ENCODE measurements at places on chromosomes 12 and 14. TPM values are rescaled to one million over a fixed set of nuclear protein-coding genes. Genes with fewer than 3 reads are reported as not detected.

DNA sequence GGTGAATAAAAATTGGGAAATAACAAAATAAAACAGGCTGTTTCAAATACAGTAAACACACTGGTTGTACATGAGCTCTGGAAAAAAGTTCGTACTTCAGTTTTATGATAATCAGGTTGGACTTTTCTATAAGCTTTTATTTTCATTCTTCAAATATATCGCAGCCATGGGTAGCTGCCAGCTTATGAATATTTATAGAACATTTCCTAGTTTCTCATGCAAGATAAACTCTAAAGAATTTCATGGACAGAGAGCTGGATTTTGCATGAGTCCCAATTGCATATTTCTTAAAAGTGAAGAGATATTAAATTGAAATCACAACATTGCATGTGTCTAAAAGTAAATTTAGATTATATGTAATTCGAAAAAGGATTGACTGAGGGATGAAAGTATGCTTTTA is 827.6 kb downstream of the SLC6A15 start:
- ATAC-seq = no peak

PROX2 gene
- total RNA-seq = 0.71 TPM

KLHL33 gene
- 0.11 TPM for total RNA-seq

DCN gene
- not detected for total RNA-seq

GRCh38 chr12:103769240-103769945 is 71.6 kb downstream of the NT5DC3 start:
- no peak for ATAC-seq

- ATAC-seq = no peak
These were observed 25.2 kb upstream of the BHLHE41 start for GRCh38 chr12:26149968-26150500.

DNA sequence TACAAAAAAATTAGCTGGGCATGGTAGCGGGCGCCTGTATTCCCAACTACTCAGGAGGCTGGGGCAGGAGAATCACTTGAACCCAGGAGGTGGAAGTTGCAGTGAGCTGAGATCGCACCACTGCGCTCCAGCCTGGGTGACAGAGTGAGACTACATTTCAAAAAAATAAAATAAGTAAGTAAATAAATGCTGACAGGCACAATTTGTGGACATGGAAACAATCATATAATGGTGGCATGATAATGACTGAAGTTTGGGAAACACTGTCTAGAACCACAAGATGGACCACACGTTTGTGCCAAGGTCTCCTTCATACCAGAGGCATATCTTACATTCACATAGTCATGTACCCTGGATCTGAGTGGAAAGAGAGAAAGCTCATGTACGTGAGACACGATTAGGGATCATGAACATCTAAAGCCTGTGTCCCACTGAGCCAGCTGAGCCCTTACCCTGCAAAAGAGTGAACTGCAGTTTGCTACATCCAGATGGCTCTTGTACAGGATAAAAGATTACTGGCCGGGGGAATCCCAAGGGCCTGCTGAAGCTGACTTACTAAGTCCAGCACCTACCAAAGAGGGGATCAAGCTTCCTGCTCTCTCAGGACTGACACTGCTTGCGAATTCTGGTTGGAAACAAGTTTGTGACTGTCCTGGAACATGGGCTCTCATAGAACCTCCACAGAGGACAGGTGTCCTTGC is 62.9 kb downstream of the TRAFD1 start:
- ATAC-seq = no peak

DNA sequence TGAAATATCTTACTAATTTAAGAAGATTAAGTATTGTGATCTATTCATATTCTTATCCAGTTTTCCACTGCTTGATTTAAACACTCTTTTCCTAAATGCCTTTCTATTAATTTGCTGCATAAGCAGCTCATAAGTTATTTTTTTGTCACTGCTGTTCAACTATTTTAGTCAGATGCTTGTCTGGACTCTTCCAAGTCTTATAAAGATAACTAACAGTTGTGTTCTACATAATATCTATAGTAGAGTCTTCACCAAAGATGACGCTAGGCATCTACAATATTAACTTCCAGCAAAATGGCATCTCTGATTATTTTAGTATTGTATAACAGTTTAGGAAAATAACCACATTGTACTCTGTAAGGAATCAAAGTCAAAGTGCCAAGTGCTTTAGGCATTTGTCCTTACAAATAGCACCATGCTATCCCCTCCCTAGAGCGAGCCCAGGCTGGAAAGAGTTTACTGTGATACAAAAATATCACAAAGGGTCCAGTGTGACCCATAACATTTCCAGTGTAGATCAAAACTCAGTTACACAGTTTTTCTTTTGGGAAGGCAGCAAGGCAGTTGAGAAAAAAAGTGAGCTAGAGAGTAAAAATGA is 98.2 kb downstream of the DENND5B start:
- ATAC-seq = no peak

DNA sequence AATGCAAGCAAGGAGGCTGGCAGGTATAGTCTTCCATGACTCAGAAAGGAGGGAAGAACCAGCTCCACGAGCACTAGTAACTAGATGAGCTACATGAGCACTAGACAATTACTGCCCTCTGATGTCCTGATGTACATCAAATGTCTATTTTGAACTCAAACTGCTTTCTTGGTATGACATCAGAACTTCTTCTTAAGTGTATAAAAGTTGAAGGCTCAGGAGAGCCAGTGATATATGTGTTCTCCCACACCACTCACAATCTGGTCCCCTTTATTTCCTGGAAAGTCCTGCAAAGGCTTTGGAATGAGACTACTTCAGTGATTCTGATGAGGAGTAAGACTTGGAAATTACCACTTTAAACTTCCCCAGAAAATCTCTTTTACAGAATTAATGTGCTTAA is 18.5 kb upstream of the DHRS7 start:
- peak; percentile 84 for ATAC-seq

KLRF2 gene
- total RNA-seq = not detected

GNB3 gene
- not detected for total RNA-seq

GRCh38 chr12:8446642-8447547 is 8.9 kb upstream of the CLEC6A start:
- ATAC-seq = peak; percentile 24

DNA sequence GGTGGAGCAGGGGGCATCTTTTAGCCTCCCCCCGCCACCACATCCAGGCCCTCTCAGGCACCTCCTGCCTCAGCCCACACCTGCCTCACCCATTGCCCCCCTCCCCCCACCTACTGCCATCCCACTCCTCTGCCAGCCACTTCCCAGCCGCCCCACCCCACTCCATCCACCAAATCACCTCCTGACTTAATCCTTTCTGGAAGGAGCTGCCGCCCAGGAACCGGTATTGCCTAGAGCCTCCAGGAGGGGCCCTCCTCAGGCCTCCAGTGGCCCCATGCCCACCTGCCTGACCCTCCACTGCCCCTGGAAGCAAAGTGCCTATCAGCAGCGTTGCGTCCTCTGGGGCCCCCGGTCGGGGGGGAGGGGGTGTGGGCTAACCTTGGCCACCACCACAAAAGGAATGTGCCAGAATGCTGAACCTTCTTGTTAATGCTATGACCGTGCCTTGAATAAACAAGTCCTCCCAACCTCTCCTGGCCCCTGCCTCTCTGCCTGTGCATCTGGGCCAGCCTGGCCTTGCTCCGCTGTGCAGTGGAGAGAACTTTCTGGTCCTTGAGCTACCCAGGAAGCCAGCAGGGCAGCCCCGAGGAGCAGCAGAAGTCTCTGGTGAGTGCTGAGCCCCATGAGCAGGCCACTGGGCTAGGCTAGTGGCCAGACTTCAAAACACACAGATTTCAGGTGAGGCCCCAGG is 11.8 kb downstream of the NGB start:
- ATAC-seq = no peak

GRCh38 chr12:31221551-31221945 is 104.4 kb downstream of the SINHCAF start:
- ATAC-seq = no peak

JDP2 gene
- 1.1 TPM for total RNA-seq

GRCh38 chr12:128789356-128789929 is 34.3 kb downstream of the SLC15A4 start:
- ATAC-seq = no peak

- no peak for ATAC-seq
These were observed 356.2 kb downstream of the NELL2 start for GRCh38 chr12:44519931-44520330.

DNA sequence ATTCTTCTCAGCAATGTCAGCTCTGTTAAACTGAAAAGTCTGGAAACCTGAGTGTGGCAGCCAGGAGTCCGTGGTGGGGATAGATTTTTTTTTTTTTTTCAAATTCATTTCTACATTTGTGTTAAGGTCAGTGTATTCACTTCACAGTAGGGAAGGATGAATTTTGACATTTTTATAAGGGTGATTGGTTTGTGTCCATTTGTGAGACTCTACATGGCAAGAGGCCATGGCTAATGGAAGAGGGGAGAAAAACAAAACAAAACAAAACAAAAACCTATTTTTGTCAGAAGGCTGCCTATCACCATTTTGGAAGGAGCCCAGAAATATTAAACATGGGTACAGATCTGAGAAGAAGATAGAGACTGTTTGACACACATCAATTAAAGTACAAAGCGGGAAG is 176.1 kb downstream of the RMST start:
- no peak for ATAC-seq

DNA sequence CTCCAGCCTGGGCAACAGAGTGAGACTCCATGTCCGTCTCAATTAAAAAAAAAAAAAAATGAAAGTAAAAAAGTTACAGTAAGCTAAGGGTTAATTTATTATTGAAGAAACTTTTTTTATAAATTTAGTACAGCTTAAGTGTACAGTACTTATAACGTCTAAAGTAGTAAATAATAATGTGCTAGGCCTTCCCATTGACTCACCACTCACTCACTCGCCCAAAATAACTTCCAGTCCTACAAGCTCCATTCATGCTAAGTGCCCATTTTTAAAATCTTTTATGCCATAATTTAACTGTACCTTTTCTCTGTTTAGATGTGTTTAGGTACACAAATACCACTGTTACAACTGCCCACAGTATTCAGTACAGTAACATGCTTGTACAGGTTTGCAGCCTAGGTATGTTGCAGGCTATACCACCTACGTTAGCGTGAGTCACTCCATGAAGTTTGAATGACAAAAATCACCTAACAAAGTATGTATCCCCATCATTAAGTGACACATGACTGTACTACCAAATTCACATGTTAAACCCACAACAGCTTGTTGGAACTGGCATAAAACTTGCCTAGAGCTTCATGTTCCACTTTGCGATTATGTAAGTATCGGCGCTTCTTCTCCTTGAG is 10.7 kb downstream of the KANSL2 start:
- no peak for ATAC-seq
